NCI-H2081 treated with DMSO at 0.1 percent for 48 hours (cell line): ENCODE measurements at places on chromosomes 1 and 21.

GRCh38 chr21:35724156-35724555 lies 336.2 kb downstream of the SETD4 start:
- no peak for DNase-seq

- DNase-seq: no peak
Measured at GRCh38 chr1:227729144-227729880, 5.8 kb downstream of the JMJD4 start.

- DNase-seq: no peak
Measured at GRCh38 chr1:205774198-205775014, 876 bp downstream of the RAB29 start.

GRCh38 chr1:63794939-63795378 lies 21.1 kb downstream of the ROR1 start:
- DNase-seq: no peak

DNA sequence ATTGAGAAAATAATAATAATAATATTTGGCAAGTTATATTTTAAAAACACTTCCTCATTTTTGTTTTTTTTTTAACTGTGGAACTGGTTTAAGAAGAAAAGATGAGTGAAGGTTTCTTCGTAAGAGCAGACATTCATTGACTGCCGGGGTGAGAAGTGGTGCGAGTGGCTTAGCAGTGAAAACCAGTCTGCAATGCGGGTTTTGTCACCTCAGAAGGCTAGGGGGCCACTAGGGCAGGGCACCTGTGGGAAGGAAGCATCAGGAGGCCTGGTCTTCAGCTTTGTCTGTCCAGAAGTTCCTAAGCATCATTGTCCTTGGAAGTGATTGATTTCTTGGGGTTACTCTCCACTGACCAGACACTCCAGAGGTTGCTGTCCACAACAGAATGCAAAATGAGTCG lies 339.2 kb downstream of the ZNF326 start:
- DNase-seq: no peak

DNA sequence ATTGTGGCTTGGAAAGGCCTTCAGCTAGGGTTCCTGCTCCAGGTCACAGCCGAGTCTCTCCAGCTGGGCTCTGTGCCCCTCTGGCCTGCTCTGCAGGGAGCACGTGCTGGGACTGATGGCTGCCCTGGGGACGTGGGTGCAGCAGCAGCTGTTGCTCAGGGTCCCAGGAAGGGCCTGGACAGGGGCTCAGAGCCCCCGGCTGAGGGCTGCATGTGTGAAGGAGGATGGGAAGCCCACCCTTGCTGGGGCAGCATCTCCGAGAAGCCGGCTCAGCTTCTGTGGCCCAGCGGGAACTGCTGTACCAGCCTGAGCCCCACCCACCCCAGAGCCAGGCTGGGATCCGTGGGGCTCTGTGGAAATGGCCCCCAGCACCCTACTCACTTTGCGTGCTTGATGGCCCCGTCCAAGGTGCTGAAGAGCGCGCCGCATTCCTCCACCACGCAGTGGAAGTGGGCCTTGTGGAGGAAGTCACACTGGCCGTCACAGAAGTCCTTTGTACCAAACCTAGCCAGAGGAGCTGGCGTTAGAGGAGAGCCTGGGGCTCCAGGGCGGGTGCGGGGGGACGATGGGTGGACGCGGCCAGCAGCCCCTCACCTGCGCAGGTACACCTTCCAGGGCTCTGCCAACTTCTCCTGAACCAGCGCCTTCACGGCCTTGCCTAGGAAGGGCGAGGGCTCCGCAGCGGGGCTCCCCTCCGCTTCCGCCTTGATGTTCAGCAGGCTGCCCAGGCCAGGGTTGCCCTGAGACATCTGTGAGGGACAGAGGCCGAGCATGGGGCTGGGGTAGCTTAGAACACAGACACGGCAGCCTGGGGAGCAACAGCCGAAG lies 147.5 kb downstream of the CASZ1 start:
- DNase-seq: no peak

- DNase-seq: no peak
Measured at GRCh38 chr1:225662155-225662554, 9.2 kb upstream of the ENAH start.

DNA sequence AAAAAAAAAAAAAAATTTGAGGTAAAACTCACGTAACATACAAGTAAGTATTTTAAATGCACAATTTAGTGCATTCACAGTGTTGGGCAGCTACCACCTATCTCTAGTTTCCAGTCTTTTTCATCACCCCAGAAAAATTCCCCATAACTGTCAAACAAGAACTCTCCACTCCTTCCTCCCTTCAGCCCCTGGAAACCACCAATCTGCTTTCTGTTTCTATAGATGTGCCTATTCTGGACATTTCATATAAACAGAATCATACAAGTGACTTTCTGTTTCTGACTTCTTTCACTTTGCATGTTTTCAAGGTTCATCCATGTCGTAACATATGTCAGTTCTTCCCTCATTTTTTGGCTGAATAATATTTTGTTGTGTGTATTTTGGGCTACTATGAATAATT lies 24.9 kb upstream of the ETS2 start:
- DNase-seq: no peak

- peak; percentile 18 for DNase-seq
Measured at GRCh38 chr1:206461602-206462455, 8.4 kb upstream of the IKBKE start.

DNA sequence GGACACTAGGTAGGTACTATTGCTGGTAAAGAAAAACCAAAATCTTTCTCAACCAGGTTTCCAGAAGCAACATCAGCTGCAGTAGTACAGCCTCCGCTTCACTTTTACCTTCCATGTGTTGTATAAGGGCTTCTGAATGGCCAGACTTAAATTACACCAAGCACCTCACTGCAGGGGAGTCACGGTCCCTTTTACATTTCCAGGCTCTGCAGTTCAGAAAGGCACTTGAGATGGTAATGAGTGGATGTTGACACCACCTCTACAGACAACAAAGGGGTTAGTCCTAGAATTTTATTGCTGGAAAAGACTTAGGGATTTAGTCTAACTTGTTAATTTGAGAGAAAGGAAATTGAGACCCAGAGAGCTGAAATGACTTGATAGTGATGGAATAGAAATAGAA lies 12.0 kb upstream of the DUSP12 start:
- no peak for DNase-seq

DNA sequence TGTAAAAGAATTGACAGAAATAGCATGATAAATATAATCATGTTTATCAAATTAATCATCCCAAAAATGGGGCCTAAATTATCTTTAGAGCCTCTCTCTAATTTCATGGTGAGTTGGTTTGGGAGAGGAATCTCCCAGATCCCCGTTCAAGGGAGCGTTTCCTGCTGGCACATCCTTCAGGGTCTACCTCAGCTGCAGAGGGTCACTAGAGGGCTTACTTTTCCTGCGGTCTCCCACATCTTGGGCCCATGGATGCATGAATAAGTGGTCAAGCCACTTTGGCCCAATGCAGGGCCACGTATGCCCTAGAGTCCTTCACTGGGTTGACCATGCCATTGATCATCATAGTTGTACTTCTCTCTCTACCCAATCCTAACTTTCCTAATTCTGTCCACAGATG lies 164.1 kb downstream of the USP25 start:
- DNase-seq: no peak
